Activated CD4-positive, alpha-beta memory T cell treated with anti-CD3 and anti-CD28 coated beads for 36 hours (primary cell): ENCODE measurements at places on chromosomes 7 and 10.

- DNase-seq: no peak
Measured at GRCh38 chr7:36840904-36841303, 116.6 kb upstream of the AOAH start.

DNA sequence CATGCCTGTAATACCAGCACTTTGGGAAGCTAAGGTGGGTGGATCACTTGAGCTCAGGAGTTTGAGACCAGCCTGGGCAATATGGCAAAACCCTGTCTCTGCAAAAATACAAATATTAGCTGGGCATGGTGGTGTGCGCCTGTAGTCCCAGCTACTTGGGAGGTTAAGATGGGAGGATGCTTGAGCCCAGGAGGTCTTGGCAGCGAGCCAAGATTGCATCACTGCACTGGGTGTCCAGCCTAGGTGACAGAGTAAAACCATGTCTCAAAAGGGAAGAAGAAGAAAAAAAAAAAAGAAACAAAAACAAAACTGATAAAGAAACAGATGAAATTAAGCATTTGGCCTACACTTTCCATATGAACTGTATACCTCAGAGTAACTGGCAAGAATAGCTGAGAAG, 319.2 kb downstream of the PARD3 start:
- DNase-seq: no peak

DNA sequence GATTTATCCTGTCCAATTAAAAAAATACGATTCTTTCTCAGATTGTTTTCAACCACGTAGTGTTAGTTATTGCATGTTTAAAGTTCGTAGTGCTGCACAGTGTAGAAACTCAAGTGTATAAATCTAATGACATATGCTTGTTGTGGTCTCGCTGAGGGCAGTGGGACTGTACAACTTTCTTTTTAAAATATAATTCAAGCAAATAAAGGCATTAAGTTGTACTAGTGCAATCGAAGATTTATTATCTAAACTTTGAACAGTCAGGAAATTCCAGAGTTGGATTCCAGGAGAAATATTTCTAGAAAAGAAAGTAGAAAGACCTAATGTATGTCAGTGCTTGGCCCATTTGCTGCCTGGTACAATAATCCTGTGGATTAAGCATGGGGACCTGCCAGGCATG, 124.1 kb upstream of the HPS1 start:
- no peak for DNase-seq

GRCh38 chr10:96719850-96720421, 378 bp downstream of the PIK3AP1 start:
- DNase-seq: peak; percentile 69

GRCh38 chr7:2639181-2639681, 7.4 kb downstream of the TTYH3 start:
- DNase-seq: no peak

DNA sequence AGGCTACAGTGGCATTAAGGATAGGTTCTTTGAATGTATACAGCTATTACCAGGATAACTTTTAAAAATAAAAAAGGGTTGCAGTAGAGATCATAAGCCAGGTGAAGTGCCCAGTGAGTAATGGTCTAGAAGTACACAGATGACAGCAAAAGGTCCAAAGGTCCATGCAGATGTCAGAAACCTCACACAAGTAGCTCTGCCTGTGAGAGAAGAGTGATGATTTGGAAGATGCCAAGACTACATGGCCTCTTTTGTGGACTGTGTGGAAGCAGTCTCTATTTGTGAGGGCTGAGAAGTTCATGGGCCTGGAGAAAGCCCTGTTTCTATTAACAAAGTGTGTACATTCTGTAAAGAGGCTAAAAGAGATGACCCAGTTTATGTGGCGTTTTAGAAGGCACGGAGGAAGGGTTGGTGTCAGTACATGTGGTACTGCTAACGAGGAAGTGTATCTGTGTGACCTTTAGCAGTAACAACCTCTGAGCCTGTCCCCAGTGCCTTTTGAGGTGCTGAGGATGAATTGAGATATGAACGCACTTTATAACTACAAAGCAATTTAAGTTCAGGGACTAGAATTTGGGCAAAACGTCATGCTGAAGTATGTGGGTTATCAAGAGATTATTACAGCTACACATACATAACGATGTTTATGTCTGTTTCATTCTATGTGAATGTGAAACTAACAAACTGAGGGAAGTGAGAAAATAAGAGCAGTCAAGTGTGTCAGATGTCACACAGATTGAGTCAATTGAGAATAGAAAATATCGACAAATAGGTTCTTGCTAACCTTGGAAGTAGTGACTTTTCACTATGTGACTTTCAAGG, 7.6 kb downstream of the CYCS start:
- DNase-seq: no peak

GRCh38 chr7:121187222-121187621, 141.6 kb upstream of the WNT16 start:
- DNase-seq: no peak

GRCh38 chr10:29530112-29530976, 104.4 kb downstream of the SVIL start:
- no peak for DNase-seq

DNA sequence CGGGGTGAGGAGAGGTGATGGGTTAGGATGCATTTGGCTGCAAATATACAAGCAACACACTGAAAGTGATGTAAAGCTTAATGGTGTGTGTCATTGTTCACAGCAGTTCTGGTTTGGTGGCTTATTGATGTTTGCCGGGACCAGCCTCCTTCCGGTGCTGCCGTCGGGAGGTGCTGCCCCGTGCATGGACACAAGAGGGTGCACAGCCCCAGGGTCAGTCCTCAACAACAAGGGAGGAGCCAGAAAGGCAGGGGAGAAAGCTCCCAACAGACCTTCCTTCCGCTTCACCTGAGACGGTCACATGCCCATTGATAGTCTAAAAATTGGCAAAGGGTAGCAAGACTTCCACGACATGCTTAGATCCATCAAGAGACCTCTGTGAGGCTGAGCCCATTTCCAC, 9.5 kb downstream of the RNF32 start:
- DNase-seq: peak; percentile 40

GRCh38 chr7:126578338-126578737, 674.4 kb downstream of the GRM8 start:
- DNase-seq: no peak

- DNase-seq: no peak
Measured at GRCh38 chr10:102269017-102269416, 23.7 kb downstream of the GBF1 start.

GRCh38 chr10:70930263-70931000, 42.1 kb upstream of the PCBD1 start:
- no peak for DNase-seq

- peak; percentile 32 for DNase-seq
Measured at GRCh38 chr10:49053053-49053997, 62.0 kb downstream of the VSTM4 start.

DNA sequence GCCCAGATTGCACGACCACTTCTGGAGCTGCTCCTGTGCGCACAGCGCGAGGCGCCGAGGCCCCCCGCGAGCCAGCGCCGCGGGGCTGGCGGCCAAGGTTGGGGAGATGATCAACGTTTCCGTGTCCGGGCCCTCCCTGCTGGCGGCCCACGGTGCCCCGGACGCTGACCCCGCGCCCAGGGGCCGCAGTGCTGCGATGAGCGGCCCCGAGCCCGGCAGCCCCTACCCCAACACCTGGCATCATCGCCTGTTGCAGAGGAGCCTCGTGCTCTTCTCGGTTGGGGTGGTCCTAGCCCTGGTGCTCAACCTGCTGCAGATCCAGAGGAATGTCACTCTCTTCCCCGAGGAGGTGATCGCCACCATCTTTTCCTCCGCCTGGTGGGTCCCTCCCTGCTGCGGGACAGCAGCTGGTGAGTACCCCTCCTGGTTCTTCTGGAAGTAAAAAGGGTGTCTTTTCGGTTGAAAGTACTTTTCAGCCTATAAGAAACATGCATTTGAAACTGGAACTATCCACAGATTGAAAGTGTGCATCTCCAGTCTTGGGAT, 683 bp downstream of the INSIG1 start:
- DNase-seq: no peak

GRCh38 chr7:46791188-46791587, 790.7 kb downstream of the TNS3 start:
- no peak for DNase-seq

DNA sequence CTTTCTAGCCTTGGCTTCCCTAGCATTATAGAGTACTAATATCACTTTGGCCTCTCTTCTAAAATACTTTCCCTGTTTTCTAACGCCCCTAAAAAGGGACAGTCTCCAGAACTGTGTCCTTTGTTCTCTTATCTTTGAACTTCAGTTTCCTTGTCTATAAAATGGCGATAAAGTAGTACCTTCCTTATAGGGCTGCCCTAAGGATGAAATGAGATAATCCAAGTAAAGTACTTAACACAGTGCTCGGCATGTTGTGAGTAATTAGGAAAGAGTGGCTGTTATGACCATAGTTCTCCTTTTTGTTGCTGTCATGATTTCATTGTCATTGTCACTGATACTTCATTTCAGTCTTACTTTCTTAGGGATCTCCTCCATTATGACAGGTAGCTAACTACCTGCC, 114.7 kb downstream of the EXOC4 start:
- DNase-seq: no peak

- DNase-seq: no peak
Measured at GRCh38 chr7:100818366-100818765, 9.0 kb downstream of the EPHB4 start.

DNA sequence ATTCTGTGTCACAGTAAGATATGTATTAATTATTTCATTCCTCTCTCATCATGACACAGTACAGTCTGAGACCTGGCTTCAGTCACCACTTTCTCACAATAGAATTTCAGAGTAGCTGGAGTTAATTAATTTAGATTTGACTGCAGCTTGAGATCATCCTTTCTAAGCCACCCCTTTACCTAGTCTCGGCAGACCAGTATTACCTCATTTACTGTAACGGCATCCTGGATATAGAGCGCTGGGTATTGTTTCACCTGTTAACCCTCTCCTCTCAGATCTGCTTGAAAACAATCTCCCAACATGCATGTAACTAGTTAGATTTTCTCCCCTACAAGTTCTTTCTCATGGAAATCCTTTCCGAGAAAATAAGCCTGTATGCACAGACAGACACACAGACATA, 1057.5 kb downstream of the GATA3 start:
- no peak for DNase-seq

- no peak for DNase-seq
Measured at GRCh38 chr7:95840953-95841950, 68.9 kb downstream of the DYNC1I1 start.

GRCh38 chr10:95183271-95184230, 10.5 kb upstream of the ACSM6 start:
- peak; percentile 82 for DNase-seq

DNA sequence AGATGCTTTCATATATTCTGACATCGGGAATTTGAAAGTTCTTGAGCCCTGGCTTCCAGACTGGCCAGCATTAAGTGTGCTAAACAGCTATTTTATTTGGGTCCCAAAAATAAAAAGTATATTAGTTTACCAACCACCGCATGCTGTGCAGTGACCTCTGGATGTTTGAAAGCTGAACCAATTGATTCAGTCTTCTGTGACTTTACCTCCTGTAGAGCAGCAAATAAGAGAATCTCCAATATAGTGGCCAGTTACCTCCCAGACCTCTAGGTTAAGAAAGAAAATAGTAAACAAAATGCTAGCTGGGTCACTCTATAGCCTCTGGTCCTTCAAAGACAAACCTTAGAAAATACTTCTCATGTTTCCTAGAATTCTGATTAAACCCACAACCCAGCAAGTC, 424.6 kb upstream of the NFE2L3 start:
- DNase-seq: no peak

GRCh38 chr10:59397961-59398360, 35.6 kb upstream of the FAM13C start:
- DNase-seq: no peak
